Inflammatory macrophage treated with lipopolysaccharide for 4 hours (primary cell): ENCODE measurements at places on chromosomes 2 and 18.

DNA sequence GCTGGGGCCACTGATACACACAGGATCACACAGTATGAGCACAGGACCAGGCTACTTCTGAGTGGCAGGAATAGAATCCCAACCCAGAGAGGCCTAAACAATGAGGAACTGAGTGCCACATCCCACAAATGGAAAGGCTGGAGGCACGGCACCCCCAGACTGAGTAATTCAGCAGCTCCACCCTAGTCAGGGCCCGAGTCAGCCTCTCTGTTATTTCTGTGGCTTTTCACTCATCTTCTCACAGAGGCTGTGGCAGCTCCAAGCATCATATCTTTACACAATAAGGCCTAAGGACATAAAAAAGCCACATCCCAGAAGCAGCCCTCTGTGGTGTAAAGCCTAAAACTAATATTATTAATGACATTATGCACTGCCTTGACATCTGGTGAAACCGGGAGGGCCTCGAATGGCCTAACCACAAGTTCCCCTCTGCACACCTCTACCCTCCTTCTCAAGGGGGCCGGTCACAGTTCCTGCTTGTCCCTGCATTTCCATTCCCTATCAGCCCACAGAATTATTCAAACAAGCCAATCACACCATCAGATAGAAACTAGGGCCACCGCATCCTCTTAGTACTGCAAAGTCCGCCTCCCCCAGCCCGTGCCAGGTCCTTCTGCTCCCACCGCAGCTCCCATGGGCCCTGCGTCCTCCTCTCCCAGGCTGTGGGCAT, 12.5 kb upstream of the MAL start:
- DNase-seq: no peak

DNA sequence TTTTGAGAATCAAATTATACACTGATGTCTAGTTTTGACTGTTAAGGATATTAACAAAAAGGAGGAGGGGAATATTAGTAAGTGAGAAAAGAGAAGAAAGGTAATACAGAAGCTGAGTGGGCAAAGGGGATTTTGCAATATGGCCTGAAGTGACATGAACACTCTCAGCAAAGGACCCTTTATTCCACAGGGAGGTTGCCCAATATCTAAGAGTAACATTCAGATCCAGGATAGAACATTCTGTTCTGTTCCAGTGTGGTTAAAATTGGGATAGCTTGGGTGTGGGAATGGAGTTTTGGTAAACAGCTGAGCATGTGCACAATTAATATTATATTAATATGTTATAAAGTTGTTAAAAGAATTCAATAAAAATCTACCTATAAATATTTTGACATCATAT, 120.1 kb downstream of the ZNF385B start:
- DNase-seq: no peak

DNA sequence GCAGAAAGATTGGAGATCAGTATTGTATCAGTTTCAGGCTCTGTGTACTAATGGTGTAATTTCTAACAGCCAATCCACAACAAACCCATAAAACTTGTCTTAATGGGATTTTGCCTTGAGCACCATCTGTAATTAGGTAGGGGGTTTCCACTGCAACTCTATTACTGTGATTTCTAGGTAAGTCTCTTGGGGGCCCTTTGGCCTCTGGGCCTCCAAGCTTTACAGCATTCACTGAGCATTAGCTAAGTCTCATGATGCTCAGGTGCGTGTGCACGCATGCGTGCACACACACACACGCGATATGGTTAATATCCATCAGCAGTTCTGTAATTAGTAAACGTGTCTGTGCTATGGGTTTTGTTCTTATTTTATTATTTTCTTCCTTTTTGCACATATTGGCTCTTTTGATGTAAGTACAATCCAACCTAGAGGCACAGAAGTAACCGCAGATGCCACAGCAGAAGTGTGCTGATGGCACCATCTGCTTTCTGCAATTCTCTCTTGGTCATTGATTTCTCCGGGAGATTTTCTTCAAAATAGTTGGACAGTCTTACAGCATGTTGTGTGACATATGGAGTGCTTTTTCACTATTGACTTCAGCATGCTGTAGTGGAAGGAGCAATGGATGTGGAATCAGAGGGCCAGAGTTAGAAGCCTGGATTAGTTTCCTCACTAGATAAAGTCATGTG, 592.0 kb downstream of the LRRTM4 start:
- no peak for DNase-seq

GRCh38 chr2:38775097-38775920, 2.7 kb upstream of the GEMIN6 start:
- no peak for DNase-seq

DNA sequence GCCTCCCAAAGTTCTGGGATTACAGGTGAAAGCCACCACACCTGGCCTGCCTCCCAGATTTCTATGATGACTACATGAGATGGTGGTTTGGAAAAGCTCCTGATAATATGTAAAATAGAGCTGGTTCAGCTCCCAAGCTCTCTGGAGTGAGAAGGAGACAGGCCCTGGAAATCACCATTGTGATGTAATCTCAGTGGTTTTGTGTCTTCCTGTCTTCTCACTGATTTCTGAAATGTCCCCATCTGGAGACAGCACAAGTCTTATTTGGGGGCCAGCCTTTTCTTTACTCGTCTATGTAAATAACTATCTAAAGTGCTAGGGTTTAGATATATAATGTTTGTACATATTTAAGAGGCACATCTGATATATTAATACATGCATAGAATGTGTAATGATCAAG, 64.0 kb downstream of the CCNT2 start:
- DNase-seq: peak; percentile 3

- DNase-seq: no peak
Observed at GRCh38 chr2:223477318-223477717, 124.8 kb downstream of the SCG2 start.

GRCh38 chr2:75166491-75166890, 32.8 kb downstream of the TACR1 start:
- peak; percentile 18 for DNase-seq

- DNase-seq: no peak
Observed at GRCh38 chr2:99938250-99938649, 204.1 kb downstream of the AFF3 start.

DNA sequence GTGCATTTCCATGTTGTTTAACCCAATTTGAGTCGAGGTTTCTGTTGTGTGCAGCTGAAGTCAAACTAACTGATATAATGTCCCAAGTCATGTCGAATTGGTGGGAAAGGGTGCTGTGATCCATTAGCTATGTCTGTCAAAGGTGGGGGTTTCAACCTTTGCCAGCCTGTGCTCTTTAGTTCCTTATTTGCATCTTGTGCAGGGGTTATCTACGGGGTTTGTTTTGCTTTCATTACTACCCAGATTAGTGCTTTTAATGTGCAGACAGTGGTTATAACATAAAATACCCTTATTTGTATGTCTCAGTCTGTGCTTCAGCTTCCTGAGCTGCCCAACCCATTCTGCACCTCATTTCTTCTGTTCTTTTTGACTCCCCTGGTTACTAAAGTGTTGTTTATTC, 271.9 kb upstream of the CXCR4 start:
- DNase-seq: no peak

DNA sequence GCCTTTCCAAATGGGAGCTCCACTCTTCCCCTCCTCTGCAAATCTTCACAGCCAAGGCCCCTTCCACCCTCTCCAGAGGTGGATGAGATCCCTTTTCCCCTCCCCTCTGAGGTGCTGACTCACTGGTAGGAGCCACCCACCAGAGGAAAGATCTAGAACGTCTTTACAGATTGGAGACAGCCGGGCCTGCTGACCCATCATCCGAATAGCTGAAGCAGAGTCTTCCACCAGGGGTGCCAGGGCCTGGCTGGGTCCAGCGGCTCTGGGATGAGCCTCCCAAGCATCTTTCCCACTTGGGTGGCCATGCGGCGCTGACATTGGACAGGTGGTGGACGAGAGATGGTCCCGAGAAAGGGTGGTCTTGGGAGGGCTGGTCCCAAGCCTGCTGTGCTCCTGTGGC, 9.0 kb downstream of the ERFE start:
- no peak for DNase-seq

DNA sequence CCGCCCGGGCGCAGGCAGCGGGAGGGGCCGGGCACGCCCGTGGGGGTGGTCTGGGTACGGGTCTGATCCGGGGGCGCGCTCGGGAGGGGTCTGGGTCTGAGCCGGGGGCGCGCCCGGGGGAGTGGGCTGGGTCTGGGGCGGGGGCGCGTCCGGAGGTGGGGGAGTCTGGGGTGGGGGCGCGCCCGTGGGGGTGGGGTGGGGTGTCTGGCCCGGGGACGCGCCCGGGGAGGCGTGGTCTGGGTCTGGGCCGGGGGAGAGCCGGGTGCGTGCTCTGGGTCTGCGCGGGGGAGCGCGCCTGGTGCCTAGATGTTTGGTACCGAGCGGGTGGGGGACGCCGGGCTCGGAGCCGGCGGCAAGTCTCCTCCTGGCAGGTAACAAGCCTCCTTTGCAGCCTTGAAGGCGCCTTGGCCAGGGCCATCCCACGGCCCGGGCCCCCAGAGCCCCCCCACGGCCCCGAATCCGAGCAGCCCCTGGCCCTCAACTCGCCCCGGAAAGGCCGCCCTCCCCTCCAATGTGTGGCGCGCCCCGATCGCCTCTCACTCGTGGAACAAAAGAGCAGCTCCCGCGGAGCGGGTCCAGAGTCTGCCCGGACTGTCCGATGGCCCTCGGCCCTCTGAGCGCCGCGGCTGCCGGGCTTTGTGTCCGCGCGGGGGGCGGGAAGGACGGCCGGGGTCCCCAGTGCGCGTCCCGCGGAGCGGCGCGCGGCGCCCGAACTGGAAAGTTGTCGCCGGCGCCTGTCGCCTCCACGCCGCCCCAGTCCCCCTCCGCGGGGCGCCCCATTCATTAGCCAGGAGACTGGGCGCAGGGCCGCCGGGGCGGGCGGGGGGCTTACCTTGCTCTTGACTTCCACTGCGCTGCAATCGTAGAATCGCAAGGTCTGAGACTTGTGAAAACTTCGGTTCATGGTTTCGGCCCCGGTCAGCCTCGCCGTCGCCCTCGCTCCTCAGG, 595 bp downstream of the PARD6G start:
- no peak for DNase-seq

- DNase-seq: no peak
Observed at GRCh38 chr2:229249536-229249935, 21.6 kb downstream of the PID1 start.

GRCh38 chr18:35197296-35197695, 43.5 kb upstream of the ZNF397 start:
- no peak for DNase-seq

DNA sequence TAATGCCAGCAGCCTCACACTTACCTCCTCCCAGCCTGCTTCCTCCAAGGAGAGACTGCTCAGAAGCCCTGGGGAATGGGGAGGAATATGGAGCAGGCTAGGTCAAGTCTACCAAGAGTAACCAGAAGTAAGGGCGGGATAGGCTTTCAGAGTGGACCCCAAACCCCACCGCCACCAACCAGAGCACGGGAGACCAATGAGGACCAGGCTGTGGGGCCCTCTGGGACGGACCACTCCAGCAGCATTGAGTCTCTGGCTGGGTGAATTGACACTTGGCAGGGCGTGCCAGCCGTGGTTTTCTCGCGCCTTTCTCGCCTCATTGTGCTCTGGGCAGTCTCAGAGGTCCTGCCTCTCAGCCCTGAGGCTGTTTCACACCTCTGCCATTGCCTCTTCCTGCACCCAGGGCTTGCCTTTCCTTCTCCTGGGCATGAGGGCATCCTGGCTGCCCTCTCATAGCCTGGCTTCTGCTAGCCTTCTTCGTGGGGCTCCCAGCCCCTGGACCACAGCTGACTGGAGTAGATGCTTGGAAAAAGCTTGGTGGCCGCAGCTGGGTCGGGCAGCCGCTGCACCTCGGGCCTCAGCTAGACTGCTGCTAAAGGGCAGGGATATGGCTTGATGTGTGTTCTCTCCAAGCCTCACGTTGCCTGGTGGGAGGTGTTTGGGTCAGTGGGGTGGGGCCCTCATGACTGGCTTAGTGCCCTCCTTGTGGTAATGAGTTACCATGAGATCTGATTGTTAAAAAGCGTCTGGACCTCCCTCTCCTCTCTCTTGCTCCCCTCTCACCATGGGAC, 40.5 kb upstream of the HS6ST1 start:
- no peak for DNase-seq

GRCh38 chr2:41544709-41545108, 503.1 kb upstream of the PKDCC start:
- no peak for DNase-seq

DNA sequence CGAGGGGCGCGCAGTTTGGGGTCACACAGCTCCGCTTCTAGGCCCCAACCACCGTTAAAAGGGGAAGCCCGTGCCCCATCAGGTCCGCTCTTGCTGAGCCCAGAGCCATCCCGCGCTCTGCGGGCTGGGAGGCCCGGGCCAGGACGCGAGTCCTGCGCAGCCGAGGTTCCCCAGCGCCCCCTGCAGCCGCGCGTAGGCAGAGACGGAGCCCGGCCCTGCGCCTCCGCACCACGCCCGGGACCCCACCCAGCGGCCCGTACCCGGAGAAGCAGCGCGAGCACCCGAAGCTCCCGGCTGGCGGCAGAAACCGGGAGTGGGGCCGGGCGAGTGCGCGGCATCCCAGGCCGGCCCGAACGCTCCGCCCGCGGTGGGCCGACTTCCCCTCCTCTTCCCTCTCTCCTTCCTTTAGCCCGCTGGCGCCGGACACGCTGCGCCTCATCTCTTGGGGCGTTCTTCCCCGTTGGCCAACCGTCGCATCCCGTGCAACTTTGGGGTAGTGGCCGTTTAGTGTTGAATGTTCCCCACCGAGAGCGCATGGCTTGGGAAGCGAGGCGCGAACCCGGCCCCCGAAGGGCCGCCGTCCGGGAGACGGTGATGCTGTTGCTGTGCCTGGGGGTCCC, at the start of gene ITGA4:
Gene ITGA4, plus strand, starts transcription at position 266 of the 620 bp plus-strand sequence. Its CDS starts 269 bp downstream, at position 535.
- peak; percentile 74 for DNase-seq

DNA sequence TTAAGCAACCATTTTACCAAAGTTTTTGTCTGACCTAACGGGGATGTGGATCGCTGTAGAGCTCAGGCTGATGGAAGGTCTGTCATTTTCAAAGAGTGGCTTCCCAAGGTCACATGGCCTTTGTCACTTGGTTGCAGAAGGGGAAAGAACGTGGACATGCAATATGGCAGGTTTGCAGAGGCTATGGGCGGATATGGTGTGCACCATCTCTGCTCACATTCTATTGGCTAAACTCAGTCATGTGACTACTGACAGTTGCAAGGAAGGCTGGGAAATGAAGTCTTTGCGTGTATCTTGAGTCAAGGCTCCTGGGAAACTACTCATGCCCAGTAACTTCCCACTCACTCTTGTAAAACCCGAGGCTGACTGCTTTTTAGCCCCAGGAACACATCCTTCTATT, 96.8 kb downstream of the ST6GAL2 start:
- DNase-seq: no peak

- DNase-seq: no peak
Observed at GRCh38 chr18:5891184-5891853, 4.0 kb downstream of the TMEM200C start.

DNA sequence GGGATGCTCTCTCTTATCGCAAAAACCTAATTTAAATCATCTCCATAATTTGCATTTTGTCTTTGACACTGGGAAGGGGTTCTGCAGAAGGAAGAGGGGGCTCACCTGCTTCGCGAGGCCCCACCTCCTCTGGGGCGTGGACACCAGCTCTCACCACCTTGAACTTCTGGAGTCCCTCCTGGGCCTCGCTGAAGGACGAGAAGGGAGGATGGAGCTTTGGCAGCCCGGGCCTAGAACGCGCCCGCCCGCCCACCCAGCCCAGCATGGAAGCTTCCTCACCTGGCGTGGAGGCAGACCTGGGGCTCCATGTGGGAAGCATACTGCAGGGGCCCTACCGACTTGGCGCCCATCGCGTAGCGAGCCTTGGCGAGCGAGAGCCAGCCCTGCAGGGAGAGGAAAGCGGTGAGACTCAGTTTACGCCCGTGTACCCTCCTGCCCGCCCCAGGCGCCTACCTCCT, 1.1 kb upstream of the IMP4 start:
- DNase-seq: no peak

GRCh38 chr2:219444566-219445091, 10.0 kb downstream of the SPEG start:
- DNase-seq: no peak

- DNase-seq: peak; percentile 11
Observed at GRCh38 chr2:48578313-48578712, 39.3 kb upstream of the GTF2A1L start.
